ENCODE measurements at places on chromosomes 13 and 19. TPM values are rescaled to one million over a fixed set of nuclear protein-coding genes. Genes with fewer than 3 reads are reported as not detected.

The ZNF649 gene
- 7.9 TPM for total RNA-seq

The CLEC17A gene
- not detected for total RNA-seq

The OR7G2 gene
- total RNA-seq = not detected

The THSD8 gene
- 1.5 TPM for total RNA-seq

The CEACAM20 gene
- total RNA-seq = not detected

The GARIN5B gene
- total RNA-seq = not detected

All from heart right ventricle (tissue), 16 donors.